ENCODE measurements at places on chromosomes 2 and 18.

DNA sequence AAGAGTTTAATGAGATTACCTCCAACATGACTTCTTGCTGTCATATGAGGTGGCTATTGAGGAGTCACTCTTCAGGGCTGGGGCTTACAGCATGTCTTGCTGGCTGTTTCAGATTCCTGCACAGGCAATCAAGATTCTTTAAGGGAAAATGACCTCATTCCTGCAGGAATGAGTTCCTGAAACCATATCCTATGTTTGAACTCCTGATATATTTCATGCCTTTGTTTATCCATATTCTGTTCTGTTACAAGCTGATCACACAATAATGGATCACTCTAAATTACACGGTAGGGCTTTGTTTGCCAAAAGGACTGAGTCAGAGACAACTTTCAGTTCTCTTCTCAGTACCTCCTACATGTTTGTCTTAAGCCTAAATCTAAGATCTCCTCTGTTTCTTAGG, 879.8 kb upstream of the PIK3C3 start:
- no peak for DNase-seq

DNA sequence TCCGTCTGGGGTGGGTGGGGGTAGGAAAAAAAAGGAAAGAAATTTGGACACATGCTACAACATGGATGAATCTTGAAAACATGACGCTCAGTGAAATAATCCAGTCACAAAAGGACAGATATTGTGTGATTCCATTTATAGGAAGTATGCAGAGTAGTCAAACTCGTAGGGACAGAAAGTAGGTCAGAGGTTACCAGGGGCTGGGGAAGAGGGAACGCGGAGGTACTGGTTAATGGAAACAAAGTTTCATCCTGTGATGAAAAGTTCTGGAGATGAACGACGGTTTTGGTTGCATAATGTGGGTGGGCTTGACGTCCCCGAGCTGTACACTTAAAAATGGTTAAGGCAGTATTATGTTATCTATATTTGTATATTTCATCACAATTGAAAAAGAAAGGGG, 4.5 kb upstream of the SFTPB start:
- DNase-seq: no peak

DNA sequence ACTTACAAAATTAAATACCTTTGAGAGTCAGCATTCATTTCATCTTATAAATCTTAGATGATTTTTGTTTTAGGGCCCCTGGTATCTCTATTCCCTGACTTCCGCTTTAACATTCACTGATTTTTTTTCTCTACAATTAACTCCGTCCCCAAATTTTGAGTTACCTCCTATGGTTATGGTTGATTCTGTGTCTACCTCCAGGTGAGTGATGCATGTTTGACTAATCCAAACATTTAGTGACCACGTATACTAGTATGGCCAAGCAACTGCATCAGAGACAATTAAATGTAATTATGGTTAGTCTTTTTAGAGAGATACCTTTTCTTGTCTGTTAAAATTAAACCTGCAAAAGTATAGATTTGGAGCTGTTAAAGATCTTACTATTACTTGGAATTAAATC, 120.3 kb downstream of the CCDC102B start:
- no peak for DNase-seq

GRCh38 chr2:54701029-54701428, 22.4 kb upstream of the EML6 start:
- no peak for DNase-seq

DNA sequence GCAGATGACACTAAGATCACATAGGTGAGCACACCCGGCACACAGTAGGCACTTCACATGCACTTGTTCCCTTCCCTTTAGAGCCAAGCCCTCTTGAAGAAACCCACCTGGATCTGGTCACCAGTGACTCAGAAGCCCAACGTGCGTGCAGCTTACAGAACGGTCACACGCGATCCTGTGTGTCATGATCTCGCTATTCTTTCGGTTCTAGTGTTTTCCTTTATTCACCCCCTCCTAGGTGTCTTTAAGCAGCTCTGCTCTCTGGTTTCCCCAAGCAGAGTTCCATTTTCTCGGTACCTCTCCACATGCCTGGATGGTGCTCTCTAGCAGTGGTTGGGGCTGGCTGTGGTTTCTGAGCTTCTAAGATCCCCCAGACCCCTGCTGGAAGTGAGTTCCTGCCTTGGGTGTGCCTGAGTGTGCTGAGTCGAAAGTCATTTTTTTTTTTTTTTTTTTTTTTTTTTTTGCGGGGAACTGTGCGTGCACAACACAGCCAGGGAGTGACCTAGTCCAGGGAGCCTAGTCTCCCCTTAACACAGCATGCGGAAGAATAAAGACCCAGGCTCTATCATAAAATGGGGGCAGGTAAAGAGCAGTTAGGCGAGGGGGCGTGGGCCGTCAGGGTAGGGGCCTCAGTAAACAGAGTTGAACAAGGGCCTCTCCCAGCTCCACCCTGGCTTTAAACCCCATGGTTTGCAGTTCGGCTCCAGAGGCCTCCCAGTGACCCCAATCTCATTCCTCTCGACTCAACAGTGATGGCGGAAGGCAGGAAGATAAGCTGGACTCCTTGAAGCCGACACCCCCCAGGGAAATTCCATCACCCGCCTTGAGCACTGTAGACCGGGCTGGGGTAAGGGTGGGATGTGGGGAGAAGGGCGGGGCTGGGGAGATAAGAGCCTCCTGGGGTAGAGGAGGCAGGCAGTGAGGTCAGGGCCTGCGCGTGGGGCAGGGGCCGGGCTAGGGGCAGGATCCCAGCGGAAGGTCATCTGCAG, 29.8 kb upstream of the DNMT3A start:
- no peak for DNase-seq

GRCh38 chr2:61423714-61424113, 47.2 kb downstream of the USP34 start:
- DNase-seq: no peak

- DNase-seq: no peak
Observed at GRCh38 chr18:41756141-41756540, 198.9 kb upstream of the PIK3C3 start.

- no peak for DNase-seq
Observed at GRCh38 chr2:156300337-156300736, 32.2 kb downstream of the NR4A2 start.

GRCh38 chr2:177393203-177393755, 706 bp downstream of the AGPS start:
- DNase-seq: peak; percentile 49

GRCh38 chr2:23636426-23636825, 251.4 kb downstream of the KLHL29 start:
- DNase-seq: no peak

- no peak for DNase-seq
Observed at GRCh38 chr18:7452331-7452730, 114.8 kb upstream of the PTPRM start.

GRCh38 chr2:20532634-20533437, 86.0 kb downstream of the RHOB start:
- DNase-seq: no peak

DNA sequence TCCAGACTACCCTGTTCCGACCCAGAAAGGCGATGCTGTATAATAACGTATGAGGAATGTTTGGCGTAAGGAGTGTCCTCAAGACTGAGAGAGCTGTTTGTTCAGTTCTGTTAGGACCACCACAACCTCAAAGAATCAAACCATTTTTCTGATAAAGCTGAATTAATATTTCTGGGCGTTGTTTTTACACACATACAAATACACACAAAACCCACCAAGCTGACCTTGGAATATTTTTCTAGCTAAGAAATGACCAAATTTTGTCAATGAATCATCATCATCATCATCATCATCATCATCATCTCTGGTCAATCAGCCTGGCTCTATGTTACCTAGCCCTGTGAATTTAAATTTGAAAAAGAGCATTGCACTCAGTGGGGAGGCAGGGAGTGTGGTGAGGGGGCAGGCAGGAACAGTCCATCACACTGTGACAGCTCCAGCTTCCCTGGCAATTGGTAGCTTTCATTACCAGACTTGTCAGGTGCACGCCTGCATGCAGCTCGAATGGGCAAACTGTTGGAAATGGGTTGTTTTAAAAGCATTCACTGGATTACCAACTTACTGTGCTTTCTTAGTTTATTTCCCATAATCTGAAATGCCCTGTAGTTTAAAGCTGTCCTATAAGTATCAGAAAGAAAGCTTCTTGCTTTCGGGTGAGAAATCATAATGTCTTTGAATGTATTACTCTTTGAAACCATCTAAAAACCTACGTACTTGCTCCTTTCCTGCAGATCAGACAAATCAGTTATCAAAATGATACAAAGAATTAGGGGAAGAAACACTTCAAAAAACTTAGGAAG, 6.9 kb upstream of the POU3F3 start:
- no peak for DNase-seq

DNA sequence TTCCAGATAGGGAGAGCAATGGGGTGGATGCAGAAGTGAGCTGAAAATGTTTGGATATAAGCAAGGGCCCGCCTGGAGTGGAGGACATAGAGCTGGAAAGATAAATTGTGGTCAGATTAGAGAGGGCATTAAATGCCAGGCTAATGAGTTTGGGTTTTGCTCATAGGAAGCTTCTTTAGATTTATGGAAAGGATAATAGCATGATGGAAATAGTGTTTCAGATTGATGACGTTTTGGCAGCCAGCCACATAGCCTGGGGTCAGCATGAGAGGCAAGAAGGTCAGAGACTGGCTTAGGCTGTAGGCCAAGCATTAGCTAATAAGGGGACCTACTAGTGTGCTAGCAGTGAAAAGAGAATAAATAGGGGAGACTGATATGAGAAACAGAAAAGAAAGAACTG, 321.6 kb downstream of the STK39 start:
- DNase-seq: no peak

DNA sequence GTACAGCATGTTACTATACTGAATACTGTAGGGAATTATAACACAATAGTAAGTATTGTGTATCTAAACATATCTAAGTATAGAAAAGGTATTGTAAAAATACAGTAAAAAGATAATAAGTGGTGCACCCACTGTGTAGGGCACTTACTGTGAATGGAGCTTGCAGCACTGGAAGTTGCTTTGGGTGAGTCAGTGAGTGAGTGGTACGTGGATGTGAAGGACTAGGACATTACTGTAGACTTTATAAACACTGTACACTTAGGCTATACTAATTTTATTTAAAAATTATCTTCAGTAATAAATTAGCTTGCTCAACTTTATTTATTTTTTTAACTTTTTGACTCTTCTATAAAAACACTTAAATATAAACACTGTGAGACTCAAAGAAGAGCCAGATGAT, 82.6 kb downstream of the MTA3 start:
- no peak for DNase-seq
